ENCODE measurements at places on chromosomes 4 and X.

DNA sequence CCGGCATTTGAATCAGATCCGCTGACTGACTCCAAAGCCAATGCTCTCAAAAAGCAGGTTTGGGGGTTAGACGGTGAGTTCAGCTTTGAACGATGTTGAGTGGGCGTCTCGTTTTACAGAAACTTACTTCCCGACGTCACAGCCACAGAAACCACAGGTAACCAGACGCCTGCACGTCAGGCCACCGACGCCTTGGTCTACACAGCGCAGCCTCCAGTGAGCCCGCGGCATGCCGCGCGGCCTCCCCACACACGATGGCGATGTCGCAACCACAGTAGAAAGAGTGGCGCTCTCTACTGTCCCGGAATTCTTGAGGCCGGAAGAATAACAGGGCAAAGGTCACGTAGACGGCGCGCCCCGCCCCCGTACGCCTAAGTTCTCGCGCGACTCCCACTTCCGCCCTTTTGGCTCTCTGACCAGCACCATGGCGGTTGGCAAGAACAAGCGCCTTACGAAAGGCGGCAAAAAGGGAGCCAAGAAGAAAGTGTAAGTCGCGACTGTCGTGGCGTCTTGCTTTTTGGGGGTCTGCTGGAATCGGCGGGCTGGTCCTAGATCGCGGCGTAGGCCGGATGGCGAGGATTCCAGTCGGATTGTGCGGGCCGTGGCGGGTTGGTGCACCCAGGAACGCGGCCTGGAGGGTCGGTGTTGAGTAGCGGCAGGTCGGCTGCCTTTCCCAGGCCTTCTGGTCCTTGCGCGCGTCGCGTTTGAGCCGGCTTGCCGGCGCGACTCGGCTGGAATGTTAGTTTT is at the start of gene RPS3A:
Gene RPS3A, plus strand, starts transcription at position 400 of the 747 bp plus-strand sequence. Its CDS starts 25 bp downstream, at position 425.
- DNase-seq: peak; percentile 91

GRCh38 chr4:78197947-78198346 is 140.8 kb downstream of the FRAS1 start:
- DNase-seq: no peak

DNA sequence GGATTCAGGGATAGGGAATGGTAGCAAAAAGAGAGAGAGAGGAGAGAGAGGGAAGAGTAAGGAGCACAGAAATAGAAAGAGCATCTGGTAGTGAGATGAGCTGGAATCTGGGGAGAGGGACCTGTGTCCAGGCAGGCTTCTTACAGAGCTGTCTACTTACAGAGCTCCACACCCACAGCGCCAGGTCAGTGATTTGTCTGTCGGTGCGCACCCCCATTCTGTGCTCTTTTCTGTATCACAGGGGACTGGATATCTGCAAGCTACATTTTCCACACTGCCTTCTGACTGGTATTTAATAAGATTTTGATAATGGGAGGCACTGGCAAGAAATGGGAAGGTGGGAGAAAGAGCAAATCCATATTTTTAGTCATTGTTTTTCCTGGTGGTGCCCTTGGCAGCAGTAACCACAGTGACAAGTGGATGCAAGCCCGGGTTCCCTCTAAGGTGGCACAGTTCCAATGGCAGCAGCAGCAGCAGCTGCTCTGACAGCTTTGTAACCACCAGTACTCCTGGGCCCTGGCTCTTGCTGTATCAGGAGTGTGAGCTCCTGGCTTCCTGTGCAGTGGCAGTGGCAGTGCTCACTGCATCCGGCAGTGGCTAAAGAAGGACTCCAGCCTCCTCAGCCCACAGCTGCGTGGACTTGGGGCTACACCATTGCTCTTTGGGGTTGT is 300.5 kb downstream of the TRIML1 start:
- no peak for DNase-seq

GRCh38 chrX:119853444-119853843 is 681 bp upstream of the UPF3B start:
- DNase-seq: no peak

- DNase-seq: no peak
Observed at GRCh38 chr4:145785391-145786008, 105.6 kb downstream of the C4orf51 start.

GRCh38 chr4:127778102-127778501 is 4.0 kb upstream of the HSPA4L start:
- no peak for DNase-seq

DNA sequence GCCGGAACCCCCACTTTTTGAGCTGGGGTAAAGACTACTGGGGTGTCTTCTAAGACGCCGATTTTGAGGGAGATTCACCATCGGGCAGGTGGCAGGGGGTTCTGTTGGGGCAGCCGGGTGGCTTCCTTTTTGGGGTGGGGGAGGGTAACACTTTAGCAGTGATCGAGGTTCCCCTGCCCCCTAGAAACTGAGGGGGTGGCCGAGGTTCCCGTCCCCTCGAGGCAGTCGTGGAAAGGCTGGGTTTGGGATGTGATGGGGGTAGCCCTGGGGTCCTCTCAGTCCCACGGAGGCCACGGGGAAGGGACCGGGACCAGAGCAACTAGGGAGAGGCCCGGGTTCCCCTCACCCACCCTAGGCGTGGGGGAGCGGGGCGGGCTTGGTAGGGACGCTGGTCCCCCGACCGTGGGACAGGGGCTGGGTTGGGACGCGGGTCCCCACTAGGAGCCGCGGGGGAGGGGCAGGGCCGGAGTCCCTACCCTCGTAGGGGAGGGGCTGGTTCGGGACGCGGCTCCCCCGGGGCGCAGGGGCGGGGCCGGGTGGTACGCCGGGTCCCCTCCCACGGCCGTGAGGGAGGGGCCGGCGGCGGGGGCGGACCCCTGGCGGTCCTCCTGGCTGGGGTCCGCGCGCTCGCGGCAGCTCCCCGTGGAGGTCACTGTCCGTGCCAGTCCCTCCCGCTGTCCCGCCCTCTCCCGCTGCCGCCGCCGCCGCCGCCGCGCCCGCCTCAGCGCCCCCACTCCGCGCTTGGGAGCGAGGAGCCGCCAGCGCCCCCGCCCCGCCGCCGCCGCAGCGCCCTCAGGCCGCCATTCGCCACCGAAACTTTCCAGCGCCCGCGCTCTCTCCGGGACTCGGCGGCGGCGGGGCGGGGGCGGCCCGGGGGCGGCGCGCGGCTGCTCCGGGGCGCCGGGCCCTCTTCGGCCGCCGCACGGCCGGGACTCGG is at the start of gene TBL1X:
Gene TBL1X, plus strand, starts transcription at position 624 of the 937 bp plus-strand sequence. CDS start 188,529 bp downstream, outside the sequence.
- peak; percentile 22 for DNase-seq

GRCh38 chr4:14868426-14869395 is 133.6 kb upstream of the CPEB2 start:
- no peak for DNase-seq

DNA sequence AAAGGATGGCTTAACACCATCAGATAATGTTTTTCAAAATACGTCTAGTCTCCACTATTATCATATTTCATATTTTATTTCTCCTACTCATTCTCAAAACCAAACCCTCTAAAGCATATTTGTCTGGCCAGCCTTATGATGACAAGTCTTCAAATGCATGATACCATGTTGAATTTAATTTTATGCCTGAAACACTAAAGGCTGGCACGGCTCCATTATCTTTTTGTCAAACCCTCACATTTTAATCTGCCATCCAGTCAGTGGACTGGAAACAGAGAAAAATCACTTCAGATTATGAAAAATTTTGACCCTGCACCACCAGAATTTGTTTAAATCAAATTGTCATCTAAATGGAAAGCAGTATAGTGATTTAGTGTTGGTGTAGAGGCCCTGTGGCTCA is 42.9 kb downstream of the SCD5 start:
- DNase-seq: no peak

GRCh38 chrX:96052078-96052477 is 632.6 kb upstream of the DIAPH2 start:
- no peak for DNase-seq

- DNase-seq: no peak
Observed at GRCh38 chr4:55524844-55525571, 21.7 kb downstream of the CLOCK start.
